NAMALWA (cell line): ENCODE measurements at places on chromosomes 3 and 15.

DNA sequence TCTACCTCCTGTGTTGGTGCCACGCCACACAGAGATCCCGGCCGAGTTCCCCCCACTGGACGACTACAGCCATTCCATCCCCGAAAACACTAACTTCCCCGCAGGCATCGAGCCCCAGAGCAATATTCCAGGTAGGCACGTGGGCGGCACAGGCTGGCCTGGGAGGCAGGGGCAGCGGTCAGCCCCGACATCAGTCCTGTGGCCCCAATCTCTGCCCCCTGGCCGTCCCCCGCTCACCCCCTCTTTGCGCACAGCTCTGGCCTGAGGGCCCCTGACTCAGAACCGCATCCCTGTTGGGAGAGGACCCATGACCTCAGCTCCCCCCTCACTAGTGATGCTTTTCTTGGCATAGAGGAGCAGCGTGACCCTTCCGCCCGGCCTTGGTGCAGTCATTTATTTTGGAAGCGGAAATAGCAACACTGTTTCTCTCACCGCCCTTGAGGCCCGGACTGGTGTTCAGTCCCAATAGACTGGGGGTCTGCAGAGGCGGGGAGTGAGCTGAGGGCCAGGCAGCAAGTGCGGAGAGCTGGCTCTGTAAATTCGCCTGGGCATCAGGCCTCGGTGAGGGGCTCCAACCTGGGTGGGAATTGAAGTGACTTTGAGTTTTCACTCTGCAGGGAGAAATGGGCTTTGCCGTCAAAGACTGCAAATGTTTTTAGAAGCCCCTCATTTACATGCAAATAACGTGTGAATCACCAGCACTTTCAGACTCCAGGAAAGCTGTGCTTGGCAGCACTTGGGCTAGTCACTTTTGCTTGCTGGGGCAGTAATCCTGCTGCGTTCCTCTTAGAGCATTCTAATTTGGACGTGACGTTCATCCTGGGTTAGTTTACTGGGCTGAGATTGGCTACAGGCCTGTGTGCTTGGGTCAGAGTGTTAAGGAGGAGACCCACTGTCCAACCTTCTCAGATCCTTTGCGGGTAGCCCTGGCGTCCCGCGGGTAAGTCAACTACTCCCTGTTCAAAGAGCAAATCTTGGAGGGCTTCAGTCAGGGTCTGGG, 88.9 kb downstream of the AAGAB start:
- no peak for DNase-seq

DNA sequence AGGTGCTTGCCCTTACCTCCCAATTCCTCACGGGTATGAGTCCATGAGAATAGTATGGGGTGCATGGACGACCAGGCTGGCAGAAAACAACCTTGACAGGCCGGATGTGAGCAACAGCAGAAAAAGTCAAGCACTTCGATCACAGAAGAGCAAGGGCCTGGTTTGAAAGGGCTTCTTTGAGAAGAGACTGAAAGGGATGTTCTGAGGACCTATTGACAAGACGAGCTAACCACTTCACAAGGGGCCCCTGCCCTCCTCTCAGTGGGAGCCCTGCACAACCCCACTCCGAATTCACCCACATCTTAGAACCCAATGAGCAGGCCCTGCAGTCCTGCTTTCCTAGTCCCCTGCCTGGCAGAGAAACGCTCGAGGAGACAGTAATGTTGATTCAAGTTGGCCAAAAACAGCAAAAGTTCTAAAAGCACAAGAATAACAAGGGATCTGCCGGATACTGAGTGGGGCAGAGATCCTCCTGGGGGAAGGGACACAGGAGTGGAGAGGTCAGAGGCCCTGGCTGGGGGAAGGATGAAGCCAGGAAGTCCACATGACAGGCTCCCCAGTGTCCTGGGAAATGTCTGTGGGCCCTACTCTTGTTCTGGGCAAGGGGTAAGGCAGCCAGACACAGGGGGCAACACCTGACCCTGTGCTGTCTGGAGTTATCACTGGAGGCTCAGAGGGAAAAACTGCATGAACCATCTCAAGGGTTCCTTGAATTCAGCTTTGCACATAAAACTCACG, 14.8 kb upstream of the CX3CR1 start:
- DNase-seq, result no peak

GRCh38 chr15:89783861-89784685, 7.9 kb downstream of the MESP2 start:
- DNase-seq, result no peak

DNA sequence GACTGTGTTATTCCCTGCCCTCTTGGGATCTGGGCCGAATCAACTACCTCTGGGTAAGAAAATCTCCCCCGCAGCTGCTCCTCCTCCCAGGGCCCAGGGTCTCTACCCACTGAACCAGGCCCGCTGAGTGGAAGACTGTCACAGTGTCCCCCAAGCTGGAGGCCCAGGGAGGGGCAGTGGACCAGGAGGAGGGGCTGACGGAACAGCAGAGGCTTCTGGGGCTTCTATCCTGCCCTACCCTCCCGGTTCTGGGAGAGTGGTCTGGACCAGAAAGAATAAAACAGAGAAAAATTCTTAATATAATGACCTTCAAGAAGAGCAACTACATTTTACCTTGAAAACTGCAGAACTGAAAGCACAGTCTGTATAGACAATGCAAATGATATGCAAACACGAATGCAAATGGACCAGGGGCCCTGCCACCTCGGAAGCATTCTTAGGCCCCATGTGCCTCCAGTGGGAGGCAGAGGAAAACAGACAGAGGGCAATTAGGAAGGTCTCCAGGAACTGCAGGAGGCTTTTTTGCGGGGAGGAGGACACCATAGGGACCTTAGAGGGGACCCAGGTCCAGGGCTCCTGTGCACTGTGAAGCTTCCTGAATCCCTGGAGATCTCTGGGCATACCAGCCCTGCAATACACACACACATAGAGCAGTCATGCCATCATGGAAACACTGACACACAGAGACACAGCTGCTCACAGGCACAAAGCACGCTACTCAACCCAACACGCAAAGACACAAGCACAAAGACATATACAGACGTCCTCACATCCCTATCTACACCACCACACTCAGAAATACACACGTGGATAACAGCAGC, 12.3 kb downstream of the MEGF11 start:
- DNase-seq, result peak; percentile 89

DNA sequence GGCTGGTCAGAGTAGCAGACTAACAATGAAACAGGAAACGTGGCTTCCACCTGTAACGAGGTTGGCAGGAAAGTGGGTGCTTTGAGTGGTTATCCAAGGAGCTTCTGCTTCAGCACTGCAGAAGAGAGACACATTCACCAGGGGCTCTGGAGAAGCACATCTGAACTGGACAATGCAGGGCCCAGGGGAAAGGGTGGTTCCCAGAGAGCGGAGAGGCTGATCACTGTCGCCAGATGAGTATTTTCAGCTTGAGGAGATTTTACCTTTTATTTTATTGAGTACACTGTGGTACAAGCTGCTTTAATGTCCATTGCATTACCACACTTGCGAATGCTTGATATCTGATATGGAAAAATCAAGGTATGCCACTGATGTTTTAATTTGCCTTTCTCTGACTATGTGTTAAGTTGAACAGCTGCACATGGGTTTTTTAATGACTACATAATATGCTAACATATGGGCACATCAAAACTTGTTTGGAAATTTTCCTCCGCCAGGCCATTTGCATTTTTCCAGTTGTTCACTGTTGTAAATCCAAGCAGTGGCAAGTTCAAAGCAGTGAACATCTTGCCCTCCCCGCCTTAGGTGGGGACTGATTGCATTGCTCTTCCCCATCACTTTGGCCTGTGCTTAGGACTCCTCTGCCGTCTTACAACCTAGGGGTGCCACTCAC, 52.1 kb downstream of the LRTM1 start:
- no peak for DNase-seq

- no peak for DNase-seq
These were observed 1371.6 kb upstream of the EPHA6 start for GRCh38 chr3:95442766-95443165.

- DNase-seq, result no peak
These were observed 107.2 kb upstream of the MME start for GRCh38 chr3:154972951-154973350.

DNA sequence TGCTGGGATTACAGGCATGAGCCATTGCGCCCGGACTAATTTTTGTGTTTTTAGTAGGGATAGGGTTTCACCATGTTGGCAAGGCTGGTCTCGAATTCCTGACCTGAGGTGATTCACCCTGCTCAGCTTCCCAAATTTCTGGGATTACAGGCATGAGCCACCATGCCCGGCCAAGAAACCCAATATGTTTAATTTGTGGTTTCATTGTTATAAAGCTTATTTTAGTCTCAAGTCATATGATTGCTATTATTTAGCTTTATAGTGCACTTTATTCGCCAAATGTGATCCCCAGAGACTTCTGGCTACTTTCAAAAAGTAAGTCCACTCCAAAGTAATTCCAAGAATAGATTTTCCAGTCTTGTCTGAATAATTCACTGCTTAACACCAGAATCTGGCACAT, 19.3 kb upstream of the SLC4A7 start:
- no peak for DNase-seq
